CD4-positive, alpha-beta T cell treated with Interleukin-12 subunit alpha and Interleukin-12 subunit beta, for 1 hour (primary cell): ENCODE measurements at places on chromosomes 1 and 21.

DNA sequence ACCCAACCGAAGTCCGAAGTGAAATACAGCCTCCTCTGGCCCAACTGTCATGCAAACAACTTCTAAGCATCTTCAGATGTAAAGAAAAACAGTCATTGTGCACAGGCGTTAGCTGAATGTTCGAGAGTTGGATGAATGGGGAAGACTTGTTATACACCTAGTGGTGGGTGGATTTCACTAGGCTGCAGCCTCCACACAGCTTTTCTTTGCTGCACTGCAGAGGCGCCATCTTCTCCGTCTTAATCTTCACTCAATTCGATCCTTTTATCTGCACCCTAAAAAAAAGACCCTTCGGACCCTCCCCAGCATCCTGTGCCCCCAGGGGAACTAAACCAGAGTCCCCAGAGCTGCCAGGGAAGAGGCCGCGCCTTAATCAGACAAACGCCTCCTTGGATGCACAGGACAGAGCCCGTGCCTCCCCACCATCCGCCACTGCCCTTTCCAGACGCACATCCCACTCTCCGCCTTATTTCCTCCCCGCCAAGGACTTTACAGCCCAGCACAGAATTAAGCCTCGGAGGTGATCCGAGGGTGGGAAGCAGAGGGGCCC, 1.4 kb downstream of the APP start:
- peak; percentile 52 for DNase-seq

GRCh38 chr1:84847253-84848250, 45.5 kb downstream of the LPAR3 start:
- peak; percentile 39 for DNase-seq

GRCh38 chr1:183655562-183656075, 2.5 kb upstream of the APOBEC4 start:
- DNase-seq = peak; percentile 74

DNA sequence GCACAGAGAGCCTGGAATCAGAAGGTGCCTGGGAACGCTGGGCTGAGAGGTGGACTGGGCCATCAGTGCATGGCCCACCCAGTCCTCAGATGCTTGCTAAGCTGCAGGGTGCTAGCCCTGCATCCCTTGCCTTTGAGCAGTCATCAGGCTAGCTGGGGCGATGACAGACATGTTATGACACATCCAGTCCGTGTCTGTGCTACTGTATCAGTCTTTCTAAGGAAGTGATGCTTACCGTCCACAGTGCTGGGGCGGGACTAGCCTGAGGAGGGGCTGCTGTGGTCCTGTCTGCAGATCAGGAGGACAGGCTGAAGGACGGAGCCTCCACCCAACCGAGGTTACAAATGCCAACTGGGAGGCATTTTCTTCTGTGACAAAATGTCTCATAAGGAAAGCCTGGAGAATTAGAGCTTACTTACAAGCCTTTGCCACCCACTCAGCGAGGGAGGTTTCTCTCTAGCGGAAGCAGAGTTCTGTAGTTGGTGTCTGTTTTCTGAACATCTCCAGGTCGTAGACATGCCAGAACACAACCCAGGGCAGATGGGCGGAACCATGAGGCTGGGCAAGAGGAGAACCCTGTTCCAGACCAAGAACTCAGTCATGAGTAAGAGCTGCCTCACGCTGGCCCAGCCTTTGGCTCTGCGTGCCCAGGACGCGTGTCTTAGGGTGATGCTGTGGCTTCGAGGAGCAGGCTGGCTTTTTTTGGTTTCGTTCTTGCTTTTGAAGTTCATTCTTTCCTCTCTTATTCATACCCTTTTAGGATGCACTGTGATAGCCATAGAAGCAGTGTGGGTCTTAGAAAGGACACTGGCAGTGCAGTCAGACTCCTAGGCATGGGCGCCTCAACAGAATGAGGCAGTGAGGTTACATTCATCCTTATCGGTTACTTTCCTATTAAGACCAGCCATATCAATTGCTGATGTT, 14.3 kb downstream of the SLFNL1 start:
- DNase-seq = no peak

- DNase-seq = no peak
Measured at GRCh38 chr1:96971849-96972602, 250.4 kb downstream of the PTBP2 start.

DNA sequence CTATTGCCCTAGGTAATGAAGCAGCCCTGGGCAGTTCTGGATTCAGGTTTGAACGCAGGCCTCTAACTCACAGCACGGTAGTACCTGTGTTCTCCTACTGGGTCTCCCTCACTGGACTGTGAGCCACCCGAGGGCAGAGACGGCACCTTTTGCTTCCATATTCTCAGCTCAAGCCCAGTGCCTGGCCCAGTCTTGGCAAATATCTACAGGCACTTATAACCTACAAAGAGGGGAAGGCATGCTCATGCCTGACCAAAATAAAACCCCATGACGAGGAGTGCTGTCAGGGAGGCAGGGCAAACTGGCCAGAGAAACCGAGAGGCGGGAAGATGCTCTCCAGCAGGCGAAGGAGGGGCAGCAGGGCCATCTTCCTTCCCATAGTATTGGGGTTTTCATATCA, 91.1 kb downstream of the DDX20 start:
- DNase-seq = no peak
